Breast epithelium (tissue), 4 donors: ENCODE measurements at places on chromosomes 7 and 10. TPM values are rescaled to one million over a fixed set of nuclear protein-coding genes. Genes with fewer than 3 reads are reported as not detected.

Gene C7orf33
- total RNA-seq: not detected

Gene RTKN2
- 0.16 TPM for total RNA-seq

- no peak for DNase-seq
Measured at GRCh38 chr7:81140775-81141174, 221.9 kb upstream of the SEMA3C start.

Gene TAC1
- 2.8 TPM for total RNA-seq

DNA sequence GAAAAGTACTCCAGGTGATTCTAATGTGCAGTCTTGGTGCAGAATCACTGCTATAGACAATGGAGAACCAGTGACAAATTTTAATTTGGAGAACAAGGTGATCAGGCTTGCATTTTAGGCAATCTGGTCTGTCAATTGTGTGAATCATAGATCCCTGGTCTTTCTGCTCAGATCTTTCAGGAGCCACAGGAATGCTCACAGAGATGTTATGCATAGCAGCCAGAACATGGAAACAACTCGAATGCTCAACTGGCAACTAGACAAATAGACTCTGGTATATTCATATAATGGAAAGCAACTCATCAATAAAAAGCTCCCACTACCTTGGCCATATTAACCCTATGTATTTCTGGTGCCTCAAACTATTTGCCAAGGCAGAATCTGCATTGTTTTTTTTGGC lies 209.1 kb downstream of the PHF14 start:
- DNase-seq: no peak

DNA sequence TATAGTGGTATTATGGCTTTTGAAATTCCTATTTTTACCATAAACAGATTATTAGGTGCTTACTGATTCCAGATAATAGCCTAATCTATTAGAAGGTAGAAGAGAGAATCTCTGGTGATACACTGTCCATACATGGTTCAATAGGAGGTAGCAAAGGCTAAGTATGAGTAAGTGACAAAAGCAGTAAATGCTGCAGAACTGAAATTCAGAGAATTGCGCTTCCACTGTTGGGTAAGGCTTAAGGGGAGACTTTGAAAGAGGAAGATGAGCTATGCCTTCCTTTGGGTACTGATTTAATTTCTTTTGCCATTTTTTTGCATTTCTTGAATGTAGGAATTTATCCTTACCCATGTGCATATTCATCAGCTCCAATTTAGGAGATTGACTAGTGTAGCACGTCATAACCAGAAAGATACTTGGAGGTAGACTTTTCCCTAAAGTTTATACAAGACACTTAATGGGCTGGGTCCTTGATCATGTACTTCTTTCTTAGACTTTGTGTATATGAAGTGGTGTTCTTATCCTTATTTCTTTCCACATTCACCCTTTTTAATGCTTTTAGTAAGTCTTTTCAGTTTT lies 15.3 kb downstream of the MKLN1 start:
- no peak for DNase-seq

DNA sequence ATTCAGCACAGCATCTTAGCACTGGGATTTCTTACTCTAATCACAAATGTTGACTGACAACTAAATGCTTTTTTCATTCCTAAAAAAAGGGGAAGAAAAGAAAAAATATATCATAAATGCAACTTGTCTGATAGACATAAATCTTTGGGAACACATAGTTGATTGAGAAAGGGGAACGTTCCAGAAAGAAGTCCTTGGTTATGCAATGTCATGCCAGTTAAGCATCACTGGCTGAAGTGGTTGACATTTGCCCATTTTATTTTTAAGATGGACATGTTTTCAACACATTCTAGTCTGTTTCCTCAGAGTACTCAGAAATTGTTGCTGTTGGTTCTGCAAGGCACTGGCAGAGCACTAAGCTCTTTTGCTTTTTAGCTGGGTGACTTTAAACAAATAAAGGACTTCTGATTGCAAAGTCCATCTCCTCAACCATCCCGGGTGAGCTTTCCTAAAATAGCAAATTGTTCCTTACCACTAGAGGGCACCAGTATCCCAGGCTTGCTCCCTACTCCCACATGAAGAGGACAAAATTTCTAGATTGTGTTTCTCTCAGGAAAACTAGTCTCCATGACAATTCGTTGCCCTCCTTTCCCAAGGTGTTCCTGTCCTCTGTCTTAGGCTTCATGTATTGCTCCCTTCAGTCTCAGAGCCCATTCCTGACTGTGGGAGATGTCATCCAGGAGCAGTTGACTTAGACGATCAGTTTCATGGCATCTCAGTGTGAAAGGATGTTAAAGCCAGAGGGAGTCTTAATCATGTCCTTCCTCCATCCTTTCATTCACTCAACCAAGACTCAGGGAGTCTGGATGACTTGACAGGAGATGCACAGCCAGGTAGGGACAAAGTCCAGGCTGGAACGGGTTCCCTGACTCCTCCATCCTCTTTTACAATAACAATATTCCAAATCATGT lies 23.9 kb downstream of the OPALIN start:
- no peak for DNase-seq

DNA sequence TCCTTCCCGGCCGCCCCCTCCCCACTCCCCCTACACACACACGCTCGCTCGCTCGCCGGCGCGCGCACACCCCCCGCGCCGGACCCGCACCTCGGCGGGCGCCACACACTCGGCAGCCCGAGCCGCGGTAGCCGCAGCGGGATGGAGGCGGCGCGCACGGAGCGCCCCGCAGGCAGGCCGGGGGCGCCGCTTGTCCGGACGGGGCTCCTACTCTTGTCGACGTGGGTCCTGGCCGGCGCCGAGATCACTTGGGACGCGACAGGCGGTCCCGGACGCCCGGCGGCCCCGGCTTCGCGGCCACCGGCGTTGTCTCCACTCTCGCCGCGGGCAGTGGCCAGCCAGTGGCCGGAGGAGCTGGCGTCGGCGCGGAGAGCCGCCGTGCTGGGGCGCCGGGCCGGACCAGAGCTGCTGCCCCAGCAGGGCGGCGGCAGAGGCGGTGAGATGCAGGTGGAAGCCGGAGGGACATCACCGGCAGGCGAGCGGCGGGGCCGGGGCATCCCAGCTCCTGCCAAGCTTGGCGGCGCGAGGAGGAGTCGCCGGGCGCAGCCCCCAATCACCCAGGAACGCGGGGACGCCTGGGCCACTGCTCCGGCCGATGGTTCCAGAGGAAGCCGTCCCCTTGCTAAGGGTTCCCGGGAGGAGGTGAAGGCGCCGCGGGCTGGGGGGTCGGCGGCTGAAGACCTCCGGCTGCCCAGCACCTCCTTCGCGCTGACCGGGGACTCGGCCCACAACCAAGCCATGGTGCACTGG lies at the start of gene SORCS3:
Gene SORCS3, plus strand, starts transcription at position 104 of the 750 bp plus-strand sequence.
- DNase-seq: no peak

GRCh38 chr7:64890761-64891362 lies 12.2 kb upstream of the ZNF273 start:
- DNase-seq: peak; percentile 33
